ENCODE measurements at places on chromosomes 5 and 9.

GRCh38 chr5:65018763-65019162, 250.0 kb downstream of the CWC27 start:
- DNase-seq: no peak

- no peak for DNase-seq
Observed at GRCh38 chr5:126124706-126125345, 298.4 kb upstream of the GRAMD2B start.

- DNase-seq: no peak
Observed at GRCh38 chr5:14400611-14401010, 181.0 kb upstream of the OTULINL start.

GRCh38 chr5:58018016-58018415, 441.9 kb downstream of the PLK2 start:
- DNase-seq: no peak

- DNase-seq: no peak
Observed at GRCh38 chr5:143636931-143637528, 174.9 kb upstream of the HMHB1 start.

DNA sequence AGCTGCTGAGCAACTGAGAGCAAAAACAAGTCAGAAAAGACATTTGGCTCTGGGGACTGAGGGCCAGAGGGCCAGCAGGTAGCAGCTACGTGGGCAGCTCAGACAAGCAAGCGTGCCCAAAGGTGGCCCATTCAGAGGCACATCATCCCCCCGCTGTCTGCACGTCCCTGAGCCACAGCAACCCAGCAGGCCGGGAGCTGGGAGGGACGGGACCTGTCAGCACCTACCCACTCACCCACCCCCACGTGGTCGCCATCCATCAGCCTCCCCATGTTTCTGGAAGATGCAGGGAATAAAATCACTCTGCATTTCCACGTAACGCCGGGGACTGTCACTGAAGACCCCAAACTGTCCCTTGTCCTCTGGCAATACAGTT, 167.8 kb downstream of the COL23A1 start:
- DNase-seq: no peak

DNA sequence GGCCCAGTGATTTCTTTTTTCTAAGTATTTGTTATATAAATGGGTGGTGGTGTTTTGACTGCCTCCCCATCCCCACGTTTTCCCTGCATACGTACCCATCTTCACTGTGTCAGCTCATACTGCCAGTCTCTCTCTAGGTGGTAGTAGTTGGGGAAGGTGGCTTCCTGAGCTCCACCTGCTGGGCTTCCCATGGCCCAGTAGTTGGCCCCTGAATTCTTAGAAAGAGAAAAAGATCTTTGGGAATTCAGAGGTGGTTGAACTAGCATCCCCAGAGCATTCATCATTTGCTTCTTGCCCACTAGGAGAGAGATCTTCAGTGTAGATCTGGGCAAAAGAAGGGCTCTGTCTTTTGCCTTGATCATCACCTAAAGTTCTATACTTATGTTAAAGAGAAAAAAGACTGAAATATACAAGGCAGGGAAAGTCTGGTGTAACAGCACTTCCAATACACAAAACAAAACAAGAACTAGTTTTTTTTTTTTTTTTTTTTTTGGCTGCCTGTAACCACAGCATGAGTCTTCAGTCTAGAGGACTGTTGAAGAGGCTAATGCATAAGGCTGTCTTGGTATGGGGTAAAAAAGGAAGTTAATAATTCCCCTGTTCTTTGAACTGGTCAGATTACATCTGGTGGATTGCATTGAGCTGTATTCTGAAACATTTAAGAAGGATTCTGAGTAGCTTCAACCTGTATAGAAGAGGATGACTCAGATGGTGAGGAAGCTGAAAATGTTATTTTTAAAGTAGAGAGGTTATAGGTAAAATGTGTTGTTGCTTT, 128.7 kb downstream of the ATG10 start:
- no peak for DNase-seq

DNA sequence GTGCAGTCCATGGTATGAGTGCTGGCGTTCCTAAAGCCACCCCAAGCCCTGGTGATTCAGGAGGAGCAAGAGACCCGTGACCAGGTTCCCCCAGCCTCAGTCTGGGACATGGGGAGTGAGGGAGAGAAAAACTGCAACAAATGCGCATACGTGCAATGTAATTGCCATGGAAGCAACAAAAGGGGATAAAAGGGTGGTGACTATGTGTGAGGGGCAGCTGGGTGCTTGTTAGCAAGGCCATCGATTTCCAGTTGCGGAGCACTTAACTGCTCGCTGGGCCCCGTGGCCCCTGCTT, 709 bp upstream of the SH3PXD2B start:
- DNase-seq: no peak

GRCh38 chr9:82132024-82132423, 143.5 kb downstream of the SPATA31D1 start:
- no peak for DNase-seq

GRCh38 chr9:126698251-126698650, 84.5 kb downstream of the LMX1B start:
- DNase-seq: no peak

DNA sequence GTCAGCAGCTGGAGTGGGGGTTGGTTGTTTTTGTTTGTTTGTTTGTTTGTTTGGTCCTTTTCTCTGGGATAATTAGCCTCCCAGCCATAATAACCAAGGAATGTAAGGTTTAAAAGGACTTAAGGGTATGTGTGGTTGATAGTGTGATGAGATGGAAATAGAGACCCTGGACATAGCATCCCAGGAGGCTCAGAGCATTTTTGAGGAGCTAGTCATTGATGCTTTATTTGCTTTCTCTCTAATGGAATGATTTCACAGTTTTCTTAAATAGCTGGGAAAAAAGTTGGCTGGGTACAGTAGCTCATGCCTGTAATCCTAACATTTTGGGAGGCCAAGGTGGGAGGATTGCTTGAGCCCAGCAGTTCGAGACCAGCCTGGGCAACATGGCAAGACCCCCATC, 45.1 kb downstream of the TTC1 start:
- no peak for DNase-seq

- DNase-seq: no peak
Observed at GRCh38 chr5:80216753-80217596, 38.9 kb downstream of the SERINC5 start.

DNA sequence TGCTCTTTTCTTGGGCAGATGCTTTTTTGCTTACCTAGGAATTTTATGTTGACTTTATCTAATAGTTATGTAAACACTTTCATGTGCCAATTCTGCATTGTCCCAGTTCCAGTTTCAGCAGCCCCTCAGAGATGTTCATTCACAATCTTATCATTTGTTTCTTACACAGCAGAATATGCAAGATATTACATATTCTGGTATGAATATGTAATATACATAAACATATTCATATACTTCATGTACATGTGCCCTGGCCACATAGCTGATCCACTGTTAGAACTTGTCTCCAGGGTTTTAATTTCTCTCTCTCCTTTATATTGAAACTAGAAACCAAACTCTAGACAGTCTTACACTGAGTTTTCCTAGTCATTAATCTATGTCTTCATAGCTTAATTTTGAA, 90.2 kb upstream of the PARP8 start:
- no peak for DNase-seq

- DNase-seq: peak; percentile 93
Observed at GRCh38 chr5:181261320-181262049, 542 bp upstream of the TRIM52 start.

DNA sequence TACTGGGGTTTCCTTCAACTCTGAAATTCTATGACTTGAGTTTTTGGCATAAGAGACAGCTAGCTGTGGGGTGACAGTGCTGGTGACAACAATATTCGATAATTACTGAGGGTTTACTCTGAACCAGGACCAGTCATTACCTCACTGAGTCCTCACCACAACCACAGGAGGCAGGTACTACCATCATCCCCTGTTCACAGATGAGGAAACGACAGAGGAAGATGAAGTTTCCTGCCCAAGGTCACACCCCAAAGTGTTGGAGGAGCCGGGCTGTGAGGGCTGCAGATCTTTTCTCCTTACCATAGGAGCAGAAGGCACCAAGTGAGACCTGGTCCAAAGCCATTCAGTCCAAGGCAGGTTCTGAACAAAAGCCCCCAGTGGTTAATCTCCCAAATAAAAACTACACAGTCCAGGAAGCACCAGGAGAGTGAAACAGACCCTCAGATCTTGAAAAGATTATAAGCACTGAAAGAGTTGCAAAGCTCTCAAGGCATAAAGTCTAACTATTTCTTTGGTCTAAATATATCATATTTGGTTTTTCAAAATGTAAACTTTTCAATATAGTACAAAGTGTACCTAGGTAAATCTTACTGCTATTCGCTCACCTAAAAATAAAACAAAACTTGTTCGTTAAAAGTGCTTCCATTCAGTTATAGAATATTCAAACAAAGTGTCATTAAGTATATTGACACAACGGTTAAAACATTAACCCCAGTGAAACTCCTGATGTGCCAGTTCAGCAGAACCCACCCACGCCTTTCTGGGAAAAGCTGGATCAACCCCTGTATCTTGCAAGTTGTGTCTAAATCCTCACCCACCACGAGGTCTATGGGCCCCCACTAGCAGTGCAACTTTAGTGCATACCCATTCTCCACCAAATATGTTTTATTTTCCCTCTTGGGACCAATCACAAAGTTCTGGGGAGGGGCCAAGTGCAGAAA, 82.6 kb upstream of the EQTN start:
- no peak for DNase-seq

- no peak for DNase-seq
Observed at GRCh38 chr5:173394701-173395100, 66.5 kb upstream of the STC2 start.

GRCh38 chr9:124088476-124088837, 76.9 kb downstream of the LHX2 start:
- no peak for DNase-seq

DNA sequence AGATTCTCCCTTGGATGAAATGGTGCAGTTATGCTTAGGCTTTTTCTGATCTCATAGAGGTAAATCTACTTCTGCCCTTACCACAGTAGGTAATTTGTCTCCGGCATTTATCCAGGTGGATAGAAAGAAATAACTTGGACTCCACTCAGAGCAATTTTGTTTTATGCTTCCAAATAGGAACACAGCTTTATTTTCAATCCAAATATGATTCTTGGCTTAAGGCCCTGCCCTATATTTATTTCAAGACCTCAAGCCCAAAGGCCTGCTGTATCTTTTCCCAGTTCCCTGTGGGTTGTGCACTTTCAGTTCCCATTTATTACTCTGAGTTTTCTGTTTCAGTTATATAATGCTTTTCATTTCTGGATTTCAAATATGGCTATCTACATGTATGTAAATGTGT, 274.2 kb upstream of the SMC2 start:
- no peak for DNase-seq

DNA sequence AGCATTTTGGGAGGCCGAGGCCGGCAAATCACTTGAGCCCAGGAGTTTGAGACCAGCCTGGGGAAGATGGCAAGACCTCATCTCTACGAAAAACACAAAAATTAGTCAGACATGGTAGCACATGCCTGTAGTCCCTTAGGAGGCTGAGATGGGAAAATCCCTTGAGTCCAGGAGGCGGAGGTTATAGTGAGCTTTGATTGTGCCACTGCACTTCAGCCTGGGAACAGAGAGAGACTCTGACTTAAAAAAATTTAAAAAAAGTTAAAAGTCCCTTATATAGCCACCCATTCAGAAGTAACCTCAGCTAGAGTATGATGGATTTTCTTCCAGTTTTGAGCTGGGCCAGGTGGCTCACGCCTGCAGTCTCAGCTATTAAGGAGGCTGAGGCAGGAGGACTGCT, 72.4 kb downstream of the UGCG start:
- no peak for DNase-seq

- DNase-seq: no peak
Observed at GRCh38 chr5:124824637-124825158, 78.3 kb upstream of the ZNF608 start.

- DNase-seq: no peak
Observed at GRCh38 chr5:18764161-18764560, 1129.9 kb downstream of the TAF11L14 start.

DNA sequence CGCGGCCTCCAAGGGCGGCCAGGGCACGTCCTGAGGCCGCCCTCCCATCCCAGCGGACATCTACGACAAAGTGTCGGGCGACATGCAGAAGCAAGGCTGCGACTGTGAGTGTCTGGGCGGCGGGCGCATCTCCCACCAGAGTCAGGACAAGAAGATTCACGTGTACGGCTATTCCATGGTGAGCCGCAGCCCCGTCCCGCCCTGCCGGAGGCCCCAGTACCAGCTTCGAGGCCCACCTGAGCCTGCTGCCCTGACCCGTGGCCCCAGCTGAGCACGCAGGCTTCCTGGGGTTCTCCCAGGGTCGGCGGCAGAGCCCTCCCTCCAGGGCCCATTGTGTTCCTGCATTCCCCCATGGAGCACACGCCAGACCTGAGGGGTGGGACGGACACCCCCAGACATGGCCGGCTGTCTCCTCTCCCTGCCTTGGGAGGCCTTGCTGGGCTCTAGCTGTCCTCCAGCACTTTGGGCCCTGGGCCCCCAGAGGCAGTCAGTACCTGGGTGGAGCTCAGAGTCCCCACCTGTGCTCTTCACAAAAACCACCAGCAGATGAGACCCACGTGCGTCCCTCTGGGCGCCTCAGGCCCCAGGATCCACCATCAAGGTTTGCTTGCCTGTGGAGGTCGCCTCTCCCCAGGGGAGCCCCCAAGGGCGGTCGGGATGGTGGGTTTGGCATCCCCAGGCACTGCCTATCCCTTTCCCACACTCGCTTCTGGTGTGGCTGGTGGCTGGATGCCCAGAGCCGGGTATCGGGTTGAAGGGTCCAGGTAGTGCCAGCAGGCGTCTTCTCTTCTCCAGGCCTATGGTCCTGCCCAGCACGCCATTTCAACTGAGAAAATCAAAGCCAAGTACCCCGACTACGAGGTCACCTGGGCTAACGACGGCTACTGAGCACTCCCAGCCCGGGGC, 1.0 kb downstream of the PHPT1 start:
- DNase-seq: no peak

DNA sequence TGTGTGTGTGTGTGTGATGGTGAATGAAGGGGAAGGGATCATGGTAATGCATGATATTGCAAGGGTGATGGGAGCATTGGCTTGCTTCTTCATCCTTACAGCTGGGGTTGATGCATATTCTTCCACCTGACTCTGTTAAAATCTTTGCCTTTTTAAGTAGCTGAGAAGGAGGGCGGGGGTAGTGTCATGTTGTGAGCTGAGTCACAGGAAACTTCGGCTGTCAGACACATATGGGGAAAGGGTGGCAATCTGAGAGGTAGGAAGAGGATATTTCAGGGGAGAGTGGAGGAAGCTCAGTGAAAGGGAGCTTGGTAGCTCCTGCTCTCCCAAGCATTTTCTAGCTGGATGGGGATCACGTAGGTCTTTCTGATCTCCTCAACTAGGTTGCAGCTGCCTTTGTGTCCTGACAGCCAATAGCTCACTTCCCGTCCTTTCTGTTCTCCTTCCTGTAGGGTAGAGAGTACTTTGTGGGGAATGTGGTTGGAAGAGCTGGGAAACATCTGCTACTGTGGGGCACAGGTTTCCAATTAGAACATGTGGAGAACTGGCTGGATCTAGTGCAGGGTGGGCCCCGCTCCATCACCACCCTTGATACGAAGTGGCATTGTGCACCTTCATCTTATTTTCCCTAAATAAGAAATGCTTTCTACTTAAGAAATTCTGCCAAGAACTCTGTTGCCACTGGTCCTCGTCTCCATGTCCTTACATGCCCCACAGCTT, 18.1 kb upstream of the CLK4 start:
- DNase-seq: no peak

DNA sequence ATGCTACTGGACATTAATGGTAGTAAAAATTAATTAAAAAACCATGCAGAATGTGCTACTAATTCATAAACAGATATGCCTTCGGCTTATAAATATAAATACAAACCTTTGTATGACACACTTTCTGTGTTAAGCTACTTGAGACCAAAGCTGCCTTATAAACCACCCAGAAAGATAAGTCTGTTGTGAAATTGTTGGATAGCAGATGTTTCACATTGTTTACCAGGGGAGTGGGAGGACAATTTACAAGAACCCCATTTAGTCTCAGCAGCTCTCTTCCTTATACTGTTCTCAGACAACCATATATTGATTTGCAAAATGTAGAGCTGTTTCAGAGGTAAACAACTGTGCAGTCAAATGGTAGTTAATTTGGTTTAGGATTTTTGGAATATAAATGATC, 524.4 kb downstream of the PRR16 start:
- no peak for DNase-seq
